ENCODE measurements at places on chromosomes 3 and 15.

GRCh38 chr15:51172193-51172592, 77.5 kb upstream of the TNFAIP8L3 start:
- peak; percentile 18 for DNase-seq

- no peak for DNase-seq
Measured at GRCh38 chr3:35498506-35499210, 140.7 kb upstream of the ARPP21 start.

GRCh38 chr15:68312701-68313204, 35.2 kb downstream of the FEM1B start:
- no peak for DNase-seq

DNA sequence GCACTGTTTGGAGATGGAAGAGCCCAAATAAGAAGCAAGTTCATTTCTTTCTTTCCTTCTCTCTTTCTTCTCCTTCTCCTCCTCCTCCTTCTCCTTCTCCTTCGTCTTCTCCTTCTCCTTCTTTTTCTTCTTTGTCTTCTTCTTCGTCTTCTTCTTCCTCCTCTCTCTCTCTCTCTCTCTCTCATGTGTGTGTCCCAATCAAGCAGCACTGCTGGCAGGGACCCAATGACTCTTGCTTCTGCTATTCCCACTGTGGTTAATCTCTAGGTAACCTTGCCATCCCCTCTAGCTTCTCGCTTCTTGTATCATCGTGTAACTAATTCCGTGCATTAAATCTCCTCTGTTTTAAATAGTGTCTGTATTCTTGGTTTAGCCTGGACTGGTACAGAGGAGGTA, 26.1 kb upstream of the ZNF280D start:
- DNase-seq: peak; percentile 76

DNA sequence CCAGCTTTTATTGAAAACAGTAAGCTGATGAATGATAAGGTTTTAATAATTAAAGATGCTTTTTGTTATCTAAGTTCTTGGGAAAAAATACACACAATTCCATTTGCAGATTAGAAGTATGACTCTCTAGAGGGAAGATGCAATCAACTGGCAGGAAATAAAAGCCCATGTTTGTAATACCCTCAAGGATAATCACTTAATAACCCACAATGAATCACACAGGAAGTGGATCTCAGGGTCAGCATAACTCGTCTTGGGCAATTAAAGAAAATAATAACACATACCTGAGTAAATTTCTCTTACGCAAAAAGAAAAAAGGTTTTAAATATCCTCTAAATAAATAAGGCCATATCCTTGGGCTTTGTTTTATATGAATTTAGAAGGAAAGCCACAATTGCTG, 9.4 kb upstream of the EID1 start:
- no peak for DNase-seq

DNA sequence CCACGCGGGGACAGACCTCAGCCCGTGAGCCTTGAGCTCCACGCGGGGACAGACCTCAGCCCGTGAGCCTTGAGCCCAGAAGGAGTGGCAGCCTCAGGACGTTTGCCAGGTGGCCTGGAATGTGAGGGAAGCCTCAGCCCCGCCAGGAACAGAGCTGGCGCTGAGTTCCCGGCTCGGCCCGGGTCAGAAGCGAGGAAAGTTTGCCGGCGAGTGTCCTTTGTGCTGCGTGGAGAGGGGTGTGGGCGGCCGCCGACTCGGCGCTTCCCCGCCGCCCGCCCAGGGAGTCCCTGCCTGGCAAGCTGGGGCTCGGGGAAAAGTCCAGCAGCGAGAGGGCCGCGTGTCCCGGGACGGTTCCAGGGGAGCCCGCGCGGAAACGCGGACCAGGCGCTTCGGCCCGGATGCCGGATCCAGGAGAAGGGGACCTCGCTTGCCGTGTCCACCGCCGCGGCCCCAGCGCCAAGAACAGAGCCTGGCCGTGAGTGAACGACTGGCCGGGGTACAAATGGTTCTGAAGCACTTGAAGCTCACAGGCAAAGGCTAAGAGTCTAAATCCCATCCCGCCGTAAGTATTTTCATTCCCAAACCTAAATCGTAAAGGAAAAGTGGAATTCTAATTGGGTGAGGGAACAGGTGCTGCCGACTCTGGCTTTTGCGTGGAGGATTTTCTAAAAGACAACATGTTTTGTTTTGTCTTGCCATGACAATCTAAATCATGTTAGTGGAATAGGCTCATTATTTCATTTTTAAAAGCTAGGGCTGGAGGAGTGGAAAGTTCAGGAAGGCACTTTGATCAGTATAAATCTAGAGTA, 1.7 kb downstream of the LRRN1 start:
- DNase-seq: no peak

DNA sequence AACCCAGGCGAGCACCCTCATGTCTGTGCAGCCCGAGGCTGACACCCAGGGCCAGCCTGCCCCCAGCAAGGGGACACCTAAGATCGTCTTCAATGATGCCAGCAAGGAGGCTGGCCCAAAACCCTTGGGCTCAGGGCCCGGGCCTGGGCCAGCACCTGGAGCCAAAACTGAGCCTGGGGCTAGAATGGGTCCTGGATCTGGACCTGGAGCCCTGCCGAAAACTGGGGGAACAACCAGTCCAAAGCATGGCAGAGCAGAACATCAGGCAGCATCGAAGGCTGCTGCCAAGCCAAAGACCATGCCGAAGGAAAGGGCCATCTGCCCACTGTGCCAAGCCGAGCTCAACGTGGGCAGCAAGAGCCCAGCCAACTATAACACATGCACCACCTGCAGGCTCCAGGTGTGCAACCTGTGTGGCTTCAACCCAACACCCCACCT, 31.4 kb upstream of the APEH start:
- DNase-seq: no peak

- no peak for DNase-seq
Measured at GRCh38 chr3:120155108-120155507, 60.9 kb upstream of the GSK3B start.

GRCh38 chr3:142931222-142931621, 32.3 kb downstream of the PAQR9 start:
- DNase-seq: no peak

DNA sequence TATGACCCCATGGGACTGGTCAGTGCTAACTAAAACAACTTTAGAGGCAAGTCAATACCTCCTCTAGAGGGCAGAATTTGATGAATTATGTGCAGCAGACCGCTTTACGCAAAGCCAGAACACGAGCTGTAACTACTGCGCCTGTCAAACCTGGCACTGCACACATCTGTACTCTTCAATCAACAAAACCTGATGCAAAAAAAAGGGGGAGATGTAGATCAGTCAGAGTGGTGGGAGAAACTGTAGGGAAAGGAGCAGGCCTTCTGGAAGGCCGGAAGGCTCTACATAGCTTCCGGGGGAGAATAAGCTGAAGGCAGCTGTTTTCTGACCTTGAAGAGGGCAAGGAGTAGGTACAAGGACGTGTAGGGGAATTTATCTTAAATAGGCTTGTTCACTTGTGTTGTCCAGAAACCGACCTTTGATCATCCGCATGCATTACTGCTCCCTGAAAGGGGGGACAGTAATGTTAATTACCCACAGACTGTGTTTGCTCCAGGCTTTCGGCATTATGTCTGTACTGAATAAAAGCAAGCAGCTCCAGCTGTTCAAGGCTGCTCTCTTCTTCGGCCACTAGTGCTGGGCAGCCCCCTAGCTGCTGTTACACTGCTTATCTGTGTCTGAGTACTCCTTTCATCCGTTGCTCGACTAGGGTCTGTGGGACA, 41.0 kb downstream of the GPR160 start:
- DNase-seq: no peak

GRCh38 chr15:87829332-87830050, 427.0 kb downstream of the NTRK3 start:
- DNase-seq: no peak

GRCh38 chr15:85748176-85748575, 46.5 kb downstream of the KLHL25 start:
- no peak for DNase-seq

DNA sequence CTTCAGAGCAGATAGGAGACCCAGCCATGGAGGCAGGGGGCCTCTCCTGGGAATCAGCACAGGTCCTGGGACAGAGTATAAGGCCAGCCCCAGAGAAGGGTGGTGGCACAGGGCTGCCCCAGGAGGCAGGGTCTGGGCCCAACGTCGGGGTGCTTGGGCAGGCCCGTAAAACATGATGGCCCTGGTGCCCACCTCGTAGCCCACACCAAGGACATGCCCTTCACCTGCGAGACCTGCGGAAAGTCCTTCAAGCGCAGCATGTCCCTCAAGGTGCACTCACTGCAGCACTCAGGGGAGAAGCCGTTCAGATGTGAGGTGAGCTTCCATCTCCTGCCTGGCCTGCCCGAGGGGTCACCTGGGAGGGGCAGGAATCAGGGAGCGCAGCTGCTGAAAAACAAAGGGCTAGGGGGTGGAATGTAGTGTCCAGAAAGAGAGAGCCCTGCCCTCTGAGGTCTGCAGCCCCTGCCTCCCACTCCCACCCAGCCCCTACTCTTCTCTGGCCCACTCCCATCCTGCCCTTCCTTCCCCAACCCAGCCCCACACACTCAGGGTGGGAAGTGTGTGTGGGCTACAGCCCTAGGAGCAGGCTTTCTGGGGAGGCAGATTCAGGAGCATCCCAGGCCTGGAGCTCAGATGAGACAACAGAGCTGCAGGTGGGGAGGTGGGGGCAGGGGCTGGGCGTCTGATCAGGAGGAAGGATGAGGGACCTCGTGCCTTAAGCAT, 9.5 kb downstream of the ZBTB47 start:
- DNase-seq: no peak

GRCh38 chr3:156176048-156176447, 55.7 kb downstream of the KCNAB1 start:
- DNase-seq: no peak

GRCh38 chr15:34588046-34588674, 4.7 kb upstream of the GOLGA8B start:
- peak; percentile 58 for DNase-seq

GRCh38 chr15:80852676-80853075, 73.5 kb downstream of the CEMIP start:
- DNase-seq: no peak

GRCh38 chr15:65066001-65066634, 1.7 kb downstream of the RASL12 start:
- no peak for DNase-seq

- DNase-seq: peak; percentile 28
Measured at GRCh38 chr3:123344175-123344906, 104.5 kb downstream of the ADCY5 start.

DNA sequence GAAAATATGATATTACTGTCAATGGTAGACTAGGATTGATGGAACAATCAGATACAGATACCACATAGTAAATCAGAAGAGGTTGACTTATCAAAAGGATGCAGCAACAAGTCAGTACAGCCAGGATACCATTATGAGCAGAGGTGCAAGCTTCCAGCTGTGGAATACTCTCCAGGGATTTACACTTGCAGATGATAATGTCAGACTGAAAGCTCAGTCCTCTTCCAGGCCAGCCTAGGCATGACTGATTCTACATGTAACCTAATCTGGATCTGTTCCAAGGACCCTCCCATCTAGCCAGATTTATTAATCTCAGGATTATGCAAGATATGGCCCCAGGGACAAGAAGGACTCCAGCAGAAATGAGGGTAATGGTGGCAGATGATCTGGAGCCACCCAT, 8.2 kb downstream of the FILIP1L start:
- no peak for DNase-seq

DNA sequence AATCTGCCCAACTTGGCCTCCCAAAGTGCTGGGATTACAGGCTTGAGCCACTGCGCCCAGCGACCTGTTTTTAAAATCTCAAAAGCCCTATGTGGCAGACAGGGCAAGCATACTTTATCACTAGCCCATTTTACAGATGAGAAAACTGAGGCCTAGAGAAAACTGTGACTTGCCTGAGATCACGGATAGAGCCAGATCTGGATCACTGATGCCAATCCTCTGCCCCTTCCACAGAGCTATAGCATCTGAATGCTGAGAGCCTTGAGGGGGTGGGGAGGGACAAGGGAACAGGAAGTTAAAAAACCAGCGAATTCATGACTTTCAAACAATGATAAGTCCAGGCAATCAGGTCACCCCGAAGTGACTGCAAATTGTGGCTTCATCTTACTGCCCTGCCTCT, 7.3 kb downstream of the ANKRD63 start:
- no peak for DNase-seq

GRCh38 chr3:159417761-159418160, 570.9 kb upstream of the IL12A start:
- DNase-seq: peak; percentile 3

DNA sequence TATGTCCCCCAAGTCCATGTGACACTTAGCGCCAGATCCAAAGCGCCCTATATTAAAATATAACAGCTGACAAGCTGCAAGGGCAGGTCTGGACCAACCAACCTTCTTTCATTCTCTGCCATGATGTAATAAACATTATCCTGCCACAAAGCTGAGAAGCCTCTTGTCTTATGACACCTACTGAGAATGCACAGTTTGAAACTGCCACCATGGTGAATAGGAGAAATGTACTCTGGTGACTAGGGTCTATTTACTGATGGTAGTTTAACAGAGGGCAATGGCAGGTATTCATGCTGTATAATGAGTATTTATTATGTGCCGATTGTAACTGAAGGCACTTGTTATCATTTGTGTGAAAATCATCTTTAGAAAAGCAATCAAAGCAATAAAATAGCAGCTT, 634.0 kb downstream of the OTOL1 start:
- DNase-seq: no peak

GRCh38 chr3:76497636-76498035, 542.3 kb upstream of the ROBO2 start:
- no peak for DNase-seq

GRCh38 chr3:122395582-122395981, 11.6 kb downstream of the FAM162A start:
- no peak for DNase-seq

- no peak for DNase-seq
Measured at GRCh38 chr3:134640872-134641470, 9.9 kb downstream of the KY start.

GRCh38 chr15:88716543-88717381, 77.9 kb downstream of the ISG20 start:
- no peak for DNase-seq

GRCh38 chr3:126570103-126570541, 11.4 kb upstream of the C3orf22 start:
- DNase-seq: no peak

DNA sequence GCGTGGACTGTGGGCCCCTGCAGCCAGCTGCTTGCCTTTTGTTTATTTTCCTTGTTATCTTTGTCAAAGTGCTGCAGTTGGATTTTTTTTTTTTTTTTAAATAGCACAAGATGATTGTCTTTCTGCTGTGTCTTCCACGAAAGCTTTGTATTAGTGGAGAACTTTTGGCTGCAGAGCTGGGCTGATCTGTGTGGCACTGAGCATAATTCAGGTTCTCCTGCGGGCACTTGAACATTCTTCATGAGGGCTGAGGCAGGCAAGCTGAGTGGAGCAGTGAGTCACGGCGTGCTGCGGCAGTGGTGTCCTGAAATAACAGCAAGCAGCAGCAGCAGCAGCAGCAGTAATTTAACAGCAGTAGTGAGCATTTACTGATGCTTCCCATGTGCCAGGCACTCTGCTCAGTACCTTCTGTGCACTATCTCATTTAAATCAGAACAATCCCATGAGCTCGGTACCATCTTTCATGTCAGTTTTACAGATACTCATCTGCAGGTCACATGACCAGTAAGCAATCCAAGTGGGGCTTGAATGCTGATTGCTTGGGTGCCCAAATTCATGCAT, 45.8 kb downstream of the MITF start:
- peak; percentile 25 for DNase-seq

- DNase-seq: peak; percentile 27
Measured at GRCh38 chr3:29889215-29889614, 608.3 kb downstream of the RBMS3 start.

All from GM04503 (cell line).